Mesenteric fat pad (tissue), 1 donor: ENCODE measurements at places on chromosomes 2 and 18. TPM values are rescaled to one million over a fixed set of nuclear protein-coding genes. Genes with fewer than 3 reads are reported as not detected.

- DNase-seq = no peak
These were observed 48.4 kb downstream of the BCL2 start for GRCh38 chr18:63271148-63271547.

DNA sequence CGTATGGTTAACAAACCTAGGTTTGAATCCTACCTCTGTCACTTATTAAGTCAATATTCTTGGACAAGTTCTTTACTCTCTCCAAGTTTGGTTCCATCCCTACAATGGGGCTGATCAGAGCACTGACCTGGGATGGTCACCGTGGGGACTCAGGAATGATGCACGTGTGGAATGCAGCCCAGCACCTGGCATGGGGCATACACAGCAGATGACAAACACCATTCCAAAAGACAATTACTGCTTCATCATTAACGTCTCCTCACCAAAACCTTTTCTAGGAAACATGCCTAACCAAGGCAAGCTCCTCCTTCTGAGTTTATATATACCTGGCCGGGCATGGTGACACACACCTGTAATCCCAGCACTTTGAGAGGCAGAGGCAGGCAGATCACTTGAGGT, 532.9 kb upstream of the ID2 start:
- DNase-seq = no peak

- DNase-seq = no peak
These were observed 205.1 kb downstream of the ARL4C start for GRCh38 chr2:234291765-234292204.

DNA sequence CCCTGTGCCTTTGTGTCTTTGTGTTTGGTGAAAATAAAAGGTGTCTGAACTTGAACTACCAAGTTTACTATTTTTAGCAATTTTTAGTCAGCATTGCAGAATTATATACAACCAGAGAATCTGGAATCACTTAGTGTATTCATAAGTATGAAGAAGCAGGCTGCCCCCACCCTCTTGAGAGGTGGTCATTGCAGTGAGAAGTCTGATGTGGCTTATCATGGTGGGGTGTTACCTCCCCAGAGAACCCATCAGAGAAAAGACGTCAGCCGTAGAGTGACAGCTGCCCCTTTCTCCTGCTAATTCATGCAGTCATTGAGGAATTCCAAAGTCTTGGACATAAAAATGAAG, 66.0 kb downstream of the BOLA3 start:
- no peak for DNase-seq

- DNase-seq = no peak
These were observed 43.6 kb downstream of the SPRED2 start for GRCh38 chr2:65388596-65389390.

DNA sequence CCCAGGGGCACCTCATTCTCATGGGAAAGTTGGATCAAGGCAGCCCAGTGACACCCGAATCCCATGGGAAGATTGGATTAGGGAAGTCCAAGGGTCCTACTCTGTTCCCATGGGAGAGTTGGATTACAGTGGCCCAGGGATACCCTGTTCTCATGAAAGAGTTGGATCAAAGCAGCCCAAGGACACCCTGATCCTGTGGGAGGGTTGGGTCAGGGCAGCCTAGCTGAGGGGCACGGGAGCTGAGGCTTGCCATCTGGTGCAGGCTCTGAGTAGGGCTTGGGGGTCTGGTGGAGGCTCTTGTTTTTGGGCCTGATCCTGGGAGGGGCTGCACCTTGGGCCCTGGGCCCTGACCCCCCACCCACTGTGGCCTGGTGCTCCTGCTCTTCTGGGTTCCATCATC, 87.1 kb downstream of the ACKR3 start:
- DNase-seq = no peak

- no peak for DNase-seq
These were observed 74.8 kb upstream of the ZBTB14 start for GRCh38 chr18:5370332-5370731.

- DNase-seq = no peak
These were observed 220.9 kb downstream of the ATAD2B start for GRCh38 chr2:23705771-23706612.

DNA sequence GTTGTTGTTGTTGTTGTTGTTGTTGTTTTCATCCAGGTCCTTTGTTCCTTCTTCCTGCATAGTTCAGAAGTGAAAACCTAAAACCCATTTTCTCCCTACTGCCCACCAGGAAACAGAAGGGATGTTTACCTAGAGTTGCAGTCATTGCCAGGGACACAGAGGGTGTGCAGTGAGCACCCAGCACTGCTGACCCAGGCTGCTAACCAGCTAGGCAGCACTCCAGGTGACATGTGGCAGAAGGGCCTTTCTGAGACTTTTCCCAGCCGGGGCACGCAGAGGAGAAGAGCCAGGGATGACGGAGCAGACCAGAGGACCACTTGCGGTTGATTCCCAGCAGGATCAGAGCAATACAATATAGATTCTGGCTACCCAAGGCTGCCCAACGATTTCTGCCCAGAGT, 286.3 kb downstream of the BCL11A start:
- no peak for DNase-seq

DNA sequence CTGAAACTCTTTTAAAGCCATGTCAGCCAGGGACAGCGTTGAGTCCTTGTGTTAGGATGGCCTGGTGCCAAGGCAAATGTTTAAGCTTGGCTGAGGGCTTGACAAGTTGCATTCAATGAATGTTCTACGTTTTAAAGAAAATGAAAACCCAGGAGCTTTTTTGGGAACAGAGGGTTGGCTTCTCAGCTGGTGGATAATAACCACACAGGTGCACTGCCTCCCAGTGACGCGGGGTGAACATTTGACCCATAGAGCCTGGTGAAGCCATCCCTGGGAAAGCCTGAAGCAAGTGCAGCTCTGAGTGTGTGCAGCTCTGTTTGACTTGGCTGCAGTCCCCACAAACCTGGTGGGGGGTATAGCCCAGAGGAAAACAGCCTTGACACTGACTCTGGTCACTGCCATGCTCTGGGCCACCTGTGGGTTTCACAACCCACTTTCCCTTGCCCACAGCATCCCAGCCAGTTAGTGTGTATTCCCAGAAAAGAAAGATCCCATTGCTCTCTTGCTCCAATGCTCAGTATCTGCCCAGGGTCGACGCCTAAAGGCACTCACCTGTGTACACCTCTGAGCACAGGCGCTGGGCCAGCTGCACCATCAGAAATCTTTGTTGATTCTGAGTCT, 874.9 kb downstream of the RNF144A start:
- DNase-seq = no peak

GRCh38 chr2:26723991-26724750, 31.6 kb downstream of the KCNK3 start:
- peak; percentile 93 for DNase-seq

DNA sequence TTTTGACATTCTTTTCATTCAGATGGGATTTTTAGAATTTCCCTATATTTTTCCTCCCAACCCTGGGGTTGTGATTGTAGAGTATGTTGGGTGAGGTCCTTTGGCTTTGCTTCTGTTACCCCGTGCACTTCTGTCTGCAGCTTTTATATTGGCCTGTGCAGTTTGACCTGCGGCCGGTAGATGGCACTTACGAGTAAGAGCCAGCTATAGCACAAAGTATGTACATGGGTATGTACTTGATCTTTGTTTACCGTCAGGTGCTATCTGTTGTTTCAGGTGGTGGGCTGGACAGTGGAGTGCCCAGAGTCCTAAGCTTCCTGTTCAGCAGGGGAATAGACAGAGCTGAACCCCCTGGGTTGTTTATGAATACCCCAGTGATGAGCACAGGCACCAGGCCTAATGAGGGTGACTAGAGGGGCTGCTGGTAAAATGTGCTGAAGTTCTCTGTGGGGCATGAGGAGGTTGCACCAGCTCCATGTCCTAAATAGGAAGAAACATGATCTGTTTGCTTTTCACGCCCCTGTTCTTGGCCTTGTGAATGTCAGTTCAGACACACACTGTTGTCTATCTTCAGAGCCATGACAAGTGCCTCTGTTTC, 58.9 kb upstream of the THUMPD2 start:
- DNase-seq = no peak

GRCh38 chr2:100151310-100151709, 8.9 kb upstream of the AFF3 start:
- no peak for DNase-seq

DNA sequence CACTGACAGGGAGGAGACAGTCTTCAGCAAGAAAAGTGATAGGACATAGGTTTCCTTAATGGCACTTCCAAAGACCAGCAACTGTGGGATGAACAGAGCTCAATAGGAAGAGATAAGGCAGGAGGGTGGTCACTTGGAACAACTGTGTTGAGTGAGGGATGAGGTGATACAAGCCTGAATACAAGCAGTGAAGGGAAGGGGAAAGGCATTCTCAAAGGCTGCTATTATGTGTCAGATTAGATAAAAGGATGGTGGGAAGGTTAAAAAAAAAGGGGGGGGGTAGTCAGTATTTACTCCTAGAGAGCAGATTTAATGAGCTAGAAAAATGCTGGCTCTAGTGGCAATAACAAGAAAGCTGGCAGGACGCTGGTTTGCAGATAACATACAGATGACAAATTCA, 25.7 kb downstream of the CCBE1 start:
- DNase-seq = no peak

GRCh38 chr2:98823196-98824170, 92.6 kb upstream of the MGAT4A start:
- DNase-seq = no peak

GRCh38 chr2:205706769-205707381, 24.6 kb downstream of the NRP2 start:
- no peak for DNase-seq

DNA sequence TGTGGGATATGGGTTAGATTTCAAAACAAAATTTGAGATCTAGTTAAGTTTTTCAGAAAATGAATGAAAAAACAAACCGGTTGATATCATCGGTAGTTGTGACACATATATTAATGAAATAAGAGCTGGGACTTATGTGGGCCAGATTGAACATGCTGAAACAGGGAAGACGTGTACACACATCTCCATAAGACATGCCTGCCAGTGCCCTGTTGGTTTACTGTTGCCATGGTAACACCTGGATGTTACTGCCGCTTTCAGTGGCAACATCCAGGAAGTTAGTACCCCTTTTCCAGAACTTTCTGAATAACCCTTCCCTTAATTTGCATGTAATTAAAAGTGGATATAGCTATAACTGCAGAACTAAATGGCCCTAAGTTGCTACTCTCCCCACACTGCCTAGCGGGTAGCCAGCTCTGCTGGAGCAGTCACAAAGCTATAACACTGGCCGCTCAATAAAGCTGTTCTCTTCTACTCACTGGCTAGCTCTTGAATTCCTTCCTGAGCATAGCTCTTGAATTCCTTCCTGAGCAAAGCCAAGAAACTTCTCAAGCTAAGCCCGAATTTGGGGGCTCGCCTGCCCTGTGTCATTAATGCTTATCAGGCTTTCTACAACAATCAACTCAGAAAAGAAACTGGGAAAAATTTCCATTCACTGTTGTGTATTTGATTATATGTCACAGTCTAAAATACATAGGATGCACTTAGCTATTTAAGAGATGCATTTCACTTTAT, 776.3 kb upstream of the CDH7 start:
- DNase-seq = no peak

DNA sequence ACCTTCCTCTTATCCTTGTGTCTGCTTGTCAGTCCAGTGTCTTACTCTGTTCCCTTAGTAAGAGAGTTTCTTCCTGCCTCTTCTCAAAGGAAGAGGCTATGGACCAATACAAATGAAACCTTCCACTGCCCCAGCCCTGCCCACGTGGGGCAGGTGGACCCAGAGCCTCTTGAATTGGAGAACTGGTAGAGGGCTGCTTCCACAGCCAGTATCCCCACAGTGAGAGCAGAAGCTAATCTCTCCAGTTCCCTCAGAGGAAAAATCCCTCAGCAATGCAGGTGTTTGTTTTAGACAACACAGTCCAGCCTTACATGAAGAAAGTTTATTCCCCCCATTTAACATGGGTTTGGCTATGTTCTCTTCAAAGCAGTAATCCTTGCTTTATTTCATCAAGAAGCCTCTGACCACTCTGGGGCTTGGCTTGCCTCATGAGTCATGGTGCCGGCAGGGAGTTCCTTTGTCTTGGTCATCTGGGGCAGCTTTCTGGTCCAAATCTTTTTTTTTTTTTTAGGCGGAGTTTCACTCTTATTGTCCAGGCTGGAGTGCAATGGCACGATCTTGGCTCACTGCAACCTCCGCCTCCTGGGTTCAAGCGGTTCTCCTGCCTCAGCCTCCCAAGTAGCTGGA, 6.5 kb upstream of the CYBRD1 start:
- no peak for DNase-seq

GRCh38 chr18:13246591-13246990, 28.0 kb downstream of the LDLRAD4 start:
- no peak for DNase-seq

The KLHL14 gene
- 0.45 TPM for total RNA-seq

The MRPS5 gene
- 43.4 TPM for total RNA-seq

The FEV gene
- not detected for total RNA-seq

The CNDP1 gene
- total RNA-seq = not detected

The LONRF2 gene
- total RNA-seq = 5.9 TPM

The FIGN gene
- total RNA-seq = 10.3 TPM

The PLEKHH2 gene
- 11.4 TPM for total RNA-seq

The HMSD gene
- not detected for total RNA-seq

The VWA3B gene
- total RNA-seq = not detected

The SEMA4F gene
- total RNA-seq = 6.6 TPM

The RAD51AP2 gene
- total RNA-seq = not detected

The GCG gene
- not detected for total RNA-seq

The CERS6 gene
- total RNA-seq = 23.1 TPM

The LOXHD1 gene
- 2.3 TPM for total RNA-seq
